ENCODE measurements at places on chromosomes 1 and 21. TPM values are rescaled to one million over a fixed set of nuclear protein-coding genes. Genes with fewer than 3 reads are reported as not detected.

The MACO1 gene
- total RNA-seq: 16.9 TPM

- DNase-seq: no peak
Measured at GRCh38 chr21:30138483-30138882, 28.1 kb downstream of the CLDN17 start.

GRCh38 chr1:74531796-74532195, 19.4 kb upstream of the LRRC53 start:
- no peak for DNase-seq

- DNase-seq: no peak
Measured at GRCh38 chr1:229293528-229294204, 22.8 kb downstream of the RAB4A start.

- peak; percentile 67 for DNase-seq
Measured at GRCh38 chr1:22503721-22504410, 52.2 kb downstream of the ZBTB40 start.

The CORT gene
- 0.17 TPM for total RNA-seq

The IQGAP3 gene
- 1.3 TPM for total RNA-seq

DNA sequence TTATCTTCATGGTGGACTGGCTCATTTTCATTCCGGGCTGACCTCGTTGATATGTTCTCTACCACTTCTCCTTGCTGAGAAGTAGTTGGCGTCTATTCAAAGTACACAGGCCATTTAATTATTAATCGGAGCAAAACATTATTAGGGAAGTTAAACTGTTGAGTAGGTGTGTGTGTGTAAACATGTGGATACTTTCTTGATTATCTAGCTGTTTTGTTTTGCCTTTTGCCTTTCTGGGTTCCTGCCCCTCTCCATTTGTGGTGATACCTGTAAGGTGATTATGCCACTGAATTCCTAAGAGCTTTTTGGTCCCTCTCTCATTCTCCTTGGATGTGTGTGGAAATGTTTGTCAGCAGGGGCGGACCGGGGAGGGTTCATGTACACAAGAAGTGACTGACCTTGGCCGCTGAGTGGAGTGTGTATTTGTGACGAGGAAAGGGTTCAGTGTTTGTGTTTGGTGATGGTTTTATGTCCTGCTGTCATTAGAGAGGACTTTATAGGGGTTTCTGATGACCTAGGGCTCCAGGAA, 56.6 kb upstream of the PPP2R5A start:
- DNase-seq: no peak

The OR2T33 gene
- total RNA-seq: not detected

The PTAFR gene
- under 0.01 TPM for total RNA-seq

DNA sequence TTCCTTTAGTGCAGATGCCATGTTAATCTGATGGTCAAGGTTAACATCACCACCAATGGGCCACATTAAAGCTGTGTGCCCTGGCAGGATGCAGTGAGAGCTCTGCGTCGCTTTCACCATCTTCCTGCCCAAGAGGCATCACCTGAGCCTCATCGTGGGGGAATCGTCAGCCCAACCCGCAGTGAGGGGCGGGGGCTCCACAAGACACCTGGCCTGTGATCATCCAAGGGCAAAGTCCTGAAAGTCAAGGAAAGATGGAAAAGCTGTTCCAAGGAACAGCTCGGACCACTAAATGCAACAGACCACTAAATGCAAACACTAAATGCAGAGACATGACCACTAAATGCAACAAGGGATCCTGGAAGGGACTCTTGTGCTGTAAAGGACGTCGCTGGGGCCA, 49.9 kb downstream of the WDR4 start:
- DNase-seq: no peak

GRCh38 chr1:42978317-42979035, 19.8 kb upstream of the SLC2A1 start:
- DNase-seq: no peak

The TRNP1 gene
- 10.8 TPM for total RNA-seq

DNA sequence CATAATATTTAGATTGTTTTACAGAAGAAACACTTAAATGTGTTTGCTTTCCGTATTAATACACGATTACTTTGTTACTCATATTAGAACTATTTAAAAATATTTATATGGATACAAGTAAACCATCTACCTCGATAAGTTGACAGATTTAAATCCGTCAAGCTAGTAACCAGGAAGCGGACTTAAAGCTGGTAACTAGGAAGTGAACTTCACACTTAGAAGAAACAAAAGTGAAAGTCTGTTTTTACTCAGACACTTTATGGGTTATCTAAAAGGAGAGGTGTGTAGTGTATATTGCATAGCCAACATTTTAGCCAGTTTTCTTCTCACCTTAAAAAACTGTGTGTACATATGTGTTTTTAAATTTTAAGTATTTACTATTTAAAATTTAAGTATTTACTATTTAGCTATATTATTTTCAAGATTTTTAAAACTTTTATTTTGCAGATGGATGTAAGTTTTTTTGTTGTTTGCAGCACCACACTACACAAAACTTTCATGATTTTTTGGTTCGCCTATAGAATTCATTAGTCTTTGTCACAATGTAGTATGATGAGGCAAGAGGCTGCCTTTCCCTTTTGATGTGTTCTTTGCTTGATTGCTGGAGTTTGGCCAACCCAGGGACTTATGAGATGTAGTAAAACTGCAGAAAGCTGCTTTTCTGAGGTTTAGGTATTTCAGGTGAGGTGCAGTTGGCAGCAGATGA, 2.7 kb downstream of the USP25 start:
- DNase-seq: peak; percentile 65

DNA sequence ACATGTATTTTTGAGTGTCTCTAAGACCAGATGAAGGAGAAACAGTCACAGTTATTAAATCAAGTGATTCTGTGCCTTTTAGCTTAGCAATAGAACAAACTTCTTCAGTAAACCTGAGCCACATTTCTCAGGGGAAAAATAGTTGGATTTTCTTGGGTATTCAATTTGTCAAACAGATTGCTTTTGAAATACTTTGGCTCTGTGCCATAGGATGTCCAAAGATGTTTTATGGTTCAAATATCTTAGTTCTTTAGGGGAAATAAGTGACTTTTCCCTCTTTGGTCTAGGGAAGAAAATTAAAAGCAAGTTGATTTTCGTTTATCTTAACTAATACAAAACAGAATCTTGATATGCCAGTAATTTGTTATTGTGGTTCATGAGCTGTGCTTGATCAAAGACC, 125.9 kb downstream of the ATP5PO start:
- peak; percentile 51 for DNase-seq

GRCh38 chr21:37139902-37140301, 66.8 kb downstream of the TTC3 start:
- peak; percentile 89 for DNase-seq

The SYT6 gene
- total RNA-seq: not detected

DNA sequence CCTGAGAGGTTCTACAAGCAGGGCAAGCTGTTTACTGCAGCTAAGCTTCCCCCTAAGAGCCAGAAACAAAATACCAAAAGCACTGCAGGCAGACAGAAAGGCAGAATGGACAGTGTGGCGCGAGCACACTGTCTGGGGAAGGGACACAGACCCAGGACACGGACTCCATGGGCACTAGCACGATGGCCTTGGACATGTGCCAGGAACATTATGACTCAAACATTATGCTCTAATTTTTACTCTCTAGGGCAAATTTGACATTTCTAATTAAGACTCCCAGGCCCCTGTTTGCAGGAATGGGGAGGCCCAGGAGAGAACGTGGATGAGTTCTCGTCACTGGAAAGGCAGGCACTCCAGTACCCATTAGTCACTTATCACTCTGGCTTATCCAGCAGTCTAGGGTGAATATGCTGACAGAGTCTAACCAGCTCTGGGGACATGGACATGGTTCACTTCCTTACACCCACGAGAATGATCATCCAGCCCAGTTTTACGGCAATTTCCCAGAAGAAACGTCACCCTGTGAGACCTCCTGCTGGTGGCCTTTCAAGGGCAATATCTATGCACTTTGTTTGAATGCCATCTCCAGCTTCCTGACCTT, 45.1 kb downstream of the CAPN8 start:
- DNase-seq: no peak

The TNFRSF14 gene
- total RNA-seq: 76.3 TPM

The TCEA3 gene
- total RNA-seq: 37.5 TPM

DNA sequence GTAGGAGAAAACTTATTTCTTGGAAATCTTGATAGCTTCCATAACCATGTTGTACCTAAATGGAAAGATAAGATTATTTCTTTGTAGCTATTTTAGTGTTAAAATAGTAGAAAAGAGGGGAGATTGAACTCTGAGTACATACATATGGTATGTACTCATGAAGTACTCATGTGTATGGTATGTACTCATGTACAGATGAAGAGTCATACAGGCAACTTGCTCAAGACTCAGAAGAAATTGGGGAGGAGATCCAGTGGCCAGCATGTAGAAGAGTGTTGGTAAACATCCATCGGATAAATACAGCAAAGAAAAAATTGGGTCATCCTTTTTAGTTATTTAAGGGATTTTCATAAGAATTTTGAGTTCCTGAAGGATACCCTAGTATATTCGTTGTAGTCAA, 29.0 kb downstream of the MDM4 start:
- DNase-seq: peak; percentile 28

DNA sequence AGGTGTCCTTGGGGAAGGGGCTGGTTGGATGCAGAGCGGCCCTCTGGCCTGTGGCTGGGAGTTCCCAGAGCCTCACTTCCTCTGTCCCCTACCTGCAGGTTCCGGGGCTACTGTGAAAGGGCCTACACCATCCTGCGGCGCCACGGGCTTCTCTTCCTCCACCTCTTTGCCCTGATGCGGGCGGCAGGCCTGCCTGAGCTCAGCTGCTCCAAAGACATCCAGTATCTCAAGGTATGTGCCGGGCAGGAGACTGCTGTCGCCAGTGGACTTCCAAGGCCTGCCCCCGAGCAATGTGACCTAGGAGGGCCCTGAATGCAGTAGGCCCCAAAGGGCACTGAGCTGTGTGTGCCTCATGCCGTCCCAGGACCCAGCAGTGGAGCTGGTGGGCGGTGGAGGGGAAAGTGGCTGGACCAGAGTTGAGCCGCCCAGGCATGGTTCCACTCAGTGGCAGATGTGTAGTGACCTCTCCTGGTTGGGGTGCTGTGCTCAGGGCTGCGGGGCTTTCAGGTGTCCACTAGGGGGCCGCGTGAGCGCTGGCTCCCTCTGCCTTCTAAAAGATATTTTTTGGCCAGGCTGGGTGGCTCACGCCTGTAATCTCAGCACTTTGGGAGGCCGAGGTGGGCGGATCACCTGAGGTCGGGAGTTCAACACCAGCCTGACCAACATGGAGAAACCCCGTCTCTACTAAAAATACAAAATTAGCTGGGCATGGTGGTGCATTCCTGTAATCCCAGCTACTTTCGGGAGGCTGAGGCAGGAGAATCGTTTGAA, 73.4 kb downstream of the PIK3CD start:
- peak; percentile 53 for DNase-seq

The PTGFRN gene
- total RNA-seq: 1.2 TPM

The ATP6V1G3 gene
- not detected for total RNA-seq

GRCh38 chr1:188517139-188517538, 1688.4 kb downstream of the PLA2G4A start:
- DNase-seq: no peak

- peak; percentile 45 for DNase-seq
Measured at GRCh38 chr1:163796394-163796821, 474.7 kb downstream of the NUF2 start.
